ENCODE measurements at places on chromosomes 3 and 15. TPM values are rescaled to one million over a fixed set of nuclear protein-coding genes. Genes with fewer than 3 reads are reported as not detected.

Gene AGBL1
- total RNA-seq: 0.94 TPM

Gene C3orf80
- 2.8 TPM for total RNA-seq

- H3K4me1 ChIP-seq: no peaks in the 10 kb centered on the region
- no peak for DNase-seq
- H3K4me3 ChIP-seq: no peak overlapping the region
Observed at GRCh38 chr15:89501646-89502045, 5.3 kb upstream of the RHCG start.

Gene SLC28A2
- total RNA-seq: not detected

- no peaks in the 10 kb centered on the region for H3K36me3 ChIP-seq
- H3K27ac ChIP-seq: no peak overlapping the region
- H3K4me1 ChIP-seq: no peaks in the 10 kb centered on the region
- H3K4me3 ChIP-seq: no peak overlapping the region
- no peak for DNase-seq
- H3K27me3 ChIP-seq: no peaks in the 10 kb centered on the region
Observed at GRCh38 chr3:147216143-147216673, 190.1 kb downstream of the ZIC4 start.

Gene GPR62
- total RNA-seq: 0.39 TPM

DNA sequence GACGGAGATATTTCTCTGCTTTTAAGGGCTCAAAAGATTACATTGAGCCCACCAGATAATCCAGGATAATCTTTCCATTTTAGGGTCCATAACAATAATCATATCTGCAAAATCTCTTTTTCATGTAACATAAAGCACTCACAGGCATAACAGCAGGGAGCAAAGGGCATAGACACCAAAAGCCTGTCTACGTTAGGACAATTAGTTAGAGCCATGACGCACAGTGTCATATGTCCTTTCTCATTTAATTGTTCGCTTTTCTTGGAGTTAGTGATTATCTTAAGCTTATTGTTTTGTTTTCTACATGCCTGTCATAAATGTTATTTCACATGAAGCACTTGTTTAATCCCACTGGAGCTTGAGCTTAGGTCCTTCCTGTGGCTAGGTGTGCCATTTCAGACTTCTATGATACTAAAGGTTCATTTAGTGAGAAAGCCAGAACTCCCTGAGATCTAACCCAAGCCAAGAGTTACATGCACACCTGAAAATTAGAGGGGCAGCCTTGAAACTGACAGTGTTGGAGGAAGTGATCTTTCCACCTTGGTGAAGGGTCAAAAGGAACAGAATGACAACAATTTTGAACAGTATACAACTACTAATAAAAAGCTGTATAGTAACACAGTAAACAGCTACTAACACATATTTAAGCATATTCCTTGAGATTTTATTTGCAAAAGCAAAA lies 11.7 kb upstream of the HHATL start:
- DNase-seq: no peak
- no peak overlapping the region for H3K27ac ChIP-seq
- no peaks in the 10 kb centered on the region for H3K4me1 ChIP-seq
- H3K27me3 ChIP-seq: no peaks in the 10 kb centered on the region
- H3K36me3 ChIP-seq: no peaks in the 10 kb centered on the region
- H3K4me3 ChIP-seq: no peak overlapping the region

DNA sequence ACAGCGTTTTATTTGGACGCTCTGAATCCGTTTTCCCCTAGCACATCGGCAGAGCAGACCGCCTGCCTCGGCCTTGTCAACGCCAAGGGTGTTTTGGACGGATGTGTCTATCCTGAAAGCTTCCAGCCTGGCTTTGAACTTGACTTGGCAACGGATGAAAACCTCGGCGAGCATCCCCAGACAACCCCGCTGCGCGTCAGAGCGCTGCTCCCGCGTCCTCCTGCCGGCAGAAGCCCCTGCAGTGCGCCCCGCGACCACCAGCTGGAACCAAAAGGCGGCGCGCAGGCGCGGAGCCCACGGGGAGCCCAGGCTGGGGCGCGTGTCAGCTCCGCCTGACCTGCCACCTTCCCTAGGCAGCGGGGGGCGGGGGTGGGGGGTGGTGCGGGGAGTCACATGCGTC lies 26.2 kb upstream of the ARL8B start:
- peak overlapping the region; percentile 24 for H3K4me3 ChIP-seq
- no peaks in the 10 kb centered on the region for H3K36me3 ChIP-seq
- no peak overlapping the region for H3K27ac ChIP-seq
- peak; percentile 26 for DNase-seq
- no peaks in the 10 kb centered on the region for H3K27me3 ChIP-seq

GRCh38 chr3:180743813-180744590 lies 64.7 kb upstream of the CCDC39 start:
- H3K4me1 ChIP-seq: no peaks in the 10 kb centered on the region
- no peaks in the 10 kb centered on the region for H3K36me3 ChIP-seq
- H3K27me3 ChIP-seq: no peaks in the 10 kb centered on the region
- H3K4me3 ChIP-seq: no peak overlapping the region
- no peak overlapping the region for H3K27ac ChIP-seq

DNA sequence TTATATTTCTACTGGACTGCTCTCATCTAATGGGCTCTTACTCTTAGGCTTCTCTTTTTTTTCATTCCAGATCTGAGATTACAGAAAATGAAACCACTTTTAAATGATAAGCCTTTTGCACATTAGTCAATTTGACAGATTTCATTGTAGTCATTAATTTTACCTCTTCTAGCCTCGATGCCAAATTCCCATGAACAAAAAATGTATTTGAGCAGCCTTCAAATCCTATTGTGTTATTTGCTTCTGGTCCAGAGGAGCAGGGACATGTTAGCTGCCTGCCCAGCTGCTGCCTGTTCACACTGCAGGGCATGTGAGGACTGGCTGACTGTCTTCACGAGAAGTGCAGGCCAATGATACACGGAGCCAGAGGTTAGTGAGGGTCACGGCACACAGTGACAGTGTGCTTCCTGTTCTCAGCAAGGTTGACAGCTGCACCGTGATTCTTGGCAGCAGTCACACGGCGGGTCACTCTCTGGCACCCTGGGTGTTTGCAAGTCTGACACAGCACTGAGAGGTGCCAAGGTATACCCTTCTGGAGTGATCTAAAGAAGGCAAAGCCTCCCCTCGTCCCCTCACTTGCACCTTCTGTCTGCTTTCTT lies 40.8 kb downstream of the KAT2B start:
- no peak overlapping the region for H3K27ac ChIP-seq
- no peaks in the 10 kb centered on the region for H3K27me3 ChIP-seq
- no peaks in the 10 kb centered on the region for H3K4me1 ChIP-seq
- DNase-seq: peak; percentile 15
- H3K4me3 ChIP-seq: no peak overlapping the region

GRCh38 chr15:60130398-60130797 lies 126.3 kb downstream of the FOXB1 start:
- H3K27me3 ChIP-seq: no peaks in the 10 kb centered on the region
- H3K36me3 ChIP-seq: no peaks in the 10 kb centered on the region
- DNase-seq: no peak
- peaks cover 6% of the 10 kb centered on the region for H3K4me1 ChIP-seq
- H3K4me3 ChIP-seq: no peak overlapping the region

GRCh38 chr3:48247401-48247811 lies 6.5 kb downstream of the ZNF589 start:
- H3K27me3 ChIP-seq: no peaks in the 10 kb centered on the region
- H3K4me3 ChIP-seq: no peak overlapping the region
- H3K36me3 ChIP-seq: no peaks in the 10 kb centered on the region
- no peak overlapping the region for H3K27ac ChIP-seq

DNA sequence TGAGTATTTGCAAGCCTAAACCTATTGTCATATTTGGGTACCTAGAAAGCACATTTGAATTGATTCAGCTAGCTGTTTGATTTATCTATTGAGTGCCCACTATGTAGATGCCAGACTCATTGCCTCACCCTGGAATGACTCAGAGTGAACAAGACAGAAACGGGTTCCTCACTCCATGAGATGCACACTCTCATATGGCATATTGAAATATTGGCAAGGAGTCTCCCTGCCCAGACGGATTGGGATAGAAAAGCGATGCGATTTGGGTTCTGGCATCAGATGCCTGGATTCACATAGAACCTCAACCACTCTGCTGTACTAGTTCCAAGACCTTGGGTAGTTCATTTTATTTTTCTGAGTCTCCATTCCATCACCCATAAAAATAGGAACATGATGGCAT lies 22.5 kb downstream of the LRRN1 start:
- H3K27me3 ChIP-seq: no peaks in the 10 kb centered on the region
- no peak overlapping the region for H3K27ac ChIP-seq
- no peak for DNase-seq
- H3K4me1 ChIP-seq: peaks cover 6% of the 10 kb centered on the region
- no peak overlapping the region for H3K4me3 ChIP-seq

- no peak overlapping the region for H3K27ac ChIP-seq
- H3K4me1 ChIP-seq: no peaks in the 10 kb centered on the region
- H3K27me3 ChIP-seq: no peaks in the 10 kb centered on the region
- no peak overlapping the region for H3K4me3 ChIP-seq
- no peaks in the 10 kb centered on the region for H3K36me3 ChIP-seq
- no peak for DNase-seq
Observed at GRCh38 chr3:175179055-175179454, 319.9 kb downstream of the NAALADL2 start.

DNA sequence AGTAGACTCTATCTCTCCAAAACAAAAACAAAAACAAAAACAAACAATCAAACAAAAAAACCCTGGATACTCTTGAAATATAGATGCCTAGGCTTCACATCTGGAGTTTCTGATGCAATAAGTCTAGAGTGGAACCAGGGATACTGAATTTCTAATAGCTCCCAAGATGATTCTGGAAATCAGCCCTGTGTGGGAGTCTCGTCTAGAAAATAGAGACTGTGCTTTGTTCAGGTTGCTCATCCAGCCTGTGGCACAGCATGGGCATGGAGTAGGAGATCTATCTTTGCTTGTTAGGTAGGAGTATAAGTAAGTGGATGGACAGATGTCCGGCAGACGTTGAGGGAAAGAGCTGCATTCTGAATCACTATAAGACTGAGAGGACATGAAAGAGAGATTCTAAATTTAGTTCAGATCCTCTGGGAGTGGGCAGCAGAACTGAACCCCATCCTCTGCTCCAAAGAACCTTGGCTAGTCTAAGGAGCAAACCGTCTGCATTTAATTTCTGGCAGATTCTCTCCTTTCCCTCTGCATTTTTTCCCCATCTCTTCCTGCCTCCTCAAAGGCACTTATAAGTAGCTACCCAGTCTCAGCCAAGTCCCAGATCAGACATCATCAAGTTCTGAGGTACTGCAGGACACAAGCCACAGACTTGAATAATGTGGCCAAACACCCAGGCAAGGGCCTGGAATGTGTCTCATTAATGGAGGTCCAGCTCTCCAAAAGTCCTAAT lies 92.6 kb upstream of the STRIT1 start:
- no peak overlapping the region for H3K4me3 ChIP-seq
- no peak for DNase-seq
- H3K4me1 ChIP-seq: no peaks in the 10 kb centered on the region
- no peaks in the 10 kb centered on the region for H3K36me3 ChIP-seq
- H3K27ac ChIP-seq: no peak overlapping the region

DNA sequence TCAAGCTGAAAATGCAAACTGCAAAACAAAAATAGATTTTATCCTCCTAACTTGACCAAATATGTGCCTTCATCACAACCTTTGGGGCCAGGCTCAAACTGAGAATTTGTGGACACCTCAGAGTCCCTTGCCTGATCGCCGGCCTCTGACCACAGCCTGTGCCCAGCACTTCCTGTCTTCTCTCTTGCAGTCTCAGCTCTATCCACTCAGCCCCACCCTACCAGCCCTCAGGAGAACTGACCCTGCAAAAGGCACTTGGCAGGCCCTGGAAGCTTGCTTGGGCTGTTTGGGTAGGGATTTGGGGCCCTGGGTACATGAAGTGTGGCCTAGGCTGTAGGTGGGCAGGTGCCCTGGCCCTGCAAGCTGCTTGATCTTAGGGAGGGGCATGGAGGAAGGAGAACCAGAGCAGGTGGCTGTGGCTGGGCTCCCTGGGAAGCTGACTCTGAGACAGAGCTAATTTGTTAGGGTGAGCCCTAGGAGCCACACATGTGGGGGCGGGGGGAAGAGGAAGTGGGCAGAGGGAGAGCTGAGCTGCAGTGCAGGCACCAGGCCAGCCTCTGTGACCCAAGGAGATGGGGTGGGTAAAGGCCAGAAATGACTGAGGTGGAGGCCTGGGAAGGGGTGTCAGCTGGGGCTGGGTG lies 8.6 kb downstream of the CLEC3B start:
- no peak overlapping the region for H3K4me3 ChIP-seq
- H3K4me1 ChIP-seq: peaks cover 26% of the 10 kb centered on the region
- no peaks in the 10 kb centered on the region for H3K36me3 ChIP-seq

DNA sequence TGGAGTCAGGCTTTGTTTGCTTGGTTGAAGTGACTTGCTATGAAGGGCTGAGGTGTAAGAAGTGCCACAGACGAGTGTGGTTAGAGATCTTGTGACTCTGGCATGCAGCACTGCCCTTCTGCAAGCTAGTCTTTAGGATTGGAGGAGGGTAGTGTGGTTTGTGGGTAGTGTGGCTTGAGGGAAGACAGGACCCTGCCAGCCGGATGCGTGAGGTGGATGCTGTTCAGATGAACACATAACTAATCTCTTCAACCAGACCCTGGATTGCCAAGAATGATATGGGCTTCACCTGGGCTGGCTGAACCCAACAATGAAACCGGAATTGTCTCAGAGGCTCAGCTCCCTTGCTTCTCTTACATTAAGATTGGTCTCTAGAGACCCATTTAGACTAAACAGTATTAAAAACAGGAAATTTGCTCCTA lies 32.7 kb downstream of the STARD9 start:
- peaks cover 22% of the 10 kb centered on the region for H3K4me1 ChIP-seq
- no peaks in the 10 kb centered on the region for H3K27me3 ChIP-seq
- no peak overlapping the region for H3K4me3 ChIP-seq

- peaks cover 37% of the 10 kb centered on the region for H3K4me1 ChIP-seq
- no peak for DNase-seq
- H3K27ac ChIP-seq: no peak overlapping the region
- H3K4me3 ChIP-seq: no peak overlapping the region
- no peaks in the 10 kb centered on the region for H3K27me3 ChIP-seq
Observed at GRCh38 chr15:67148196-67148701, 82.8 kb downstream of the SMAD3 start.

Gene FMN1
- total RNA-seq: 47.4 TPM

Gene FOXL2
- 1.9 TPM for total RNA-seq

- H3K27ac ChIP-seq: no peak overlapping the region
- no peaks in the 10 kb centered on the region for H3K27me3 ChIP-seq
- H3K36me3 ChIP-seq: no peaks in the 10 kb centered on the region
- H3K4me3 ChIP-seq: no peak overlapping the region
Observed at GRCh38 chr15:44532689-44533088, 4.3 kb upstream of the EIF3J start.

- H3K4me1 ChIP-seq: peaks cover 21% of the 10 kb centered on the region
- no peak overlapping the region for H3K27ac ChIP-seq
- H3K36me3 ChIP-seq: no peaks in the 10 kb centered on the region
Observed at GRCh38 chr3:141793476-141794260, 30.5 kb downstream of the GRK7 start.
